ENCODE measurements at places on chromosomes 5 and 9.

- DNase-seq = no peak
Observed at GRCh38 chr5:6510132-6510531, 61.5 kb downstream of the UBE2QL1 start.

GRCh38 chr9:124854161-124854560 lies 901 bp downstream of the WDR38 start:
- DNase-seq = no peak

DNA sequence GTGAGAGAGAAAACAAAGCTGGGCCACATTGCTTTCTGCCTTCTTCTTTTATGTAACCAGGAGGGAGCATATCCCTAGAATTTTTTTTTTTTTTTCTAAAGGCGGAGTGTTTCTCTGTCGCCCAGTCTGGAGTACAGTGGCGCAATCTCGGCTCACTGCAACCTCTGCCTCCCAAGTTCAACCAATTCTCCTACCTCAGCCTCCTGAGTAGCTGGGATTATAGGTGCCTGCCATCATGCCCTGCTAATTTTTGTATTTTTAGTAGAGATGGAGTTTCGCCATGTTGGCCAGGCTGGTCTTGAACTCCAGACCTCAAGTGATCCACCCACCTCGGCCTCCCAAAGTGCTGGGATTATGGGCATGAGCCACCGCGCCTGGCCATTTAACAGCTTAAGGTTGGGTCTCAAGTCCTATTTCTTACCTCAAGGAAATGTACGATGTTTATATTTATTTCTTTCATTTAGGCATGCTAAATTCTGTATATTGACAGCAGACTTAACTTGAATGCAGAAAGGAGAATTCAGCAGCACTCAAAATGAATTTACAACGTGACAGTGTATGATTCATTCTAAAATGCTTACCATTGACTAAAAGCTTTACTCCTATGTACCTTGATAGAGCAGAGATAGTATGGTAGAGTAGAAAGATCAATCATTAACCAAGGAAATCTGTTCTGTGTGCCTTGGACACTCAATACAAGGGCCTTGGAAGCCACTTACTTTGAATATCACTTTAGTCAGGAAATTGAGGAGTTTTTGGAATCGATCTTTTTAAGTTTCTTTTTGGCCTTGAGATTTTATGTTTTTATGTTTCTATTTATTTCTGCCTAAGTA lies 100.9 kb downstream of the F2RL2 start:
- no peak for DNase-seq

GRCh38 chr5:140647042-140647419 lies 399 bp downstream of the NDUFA2 start:
- no peak for DNase-seq

- DNase-seq = no peak
Observed at GRCh38 chr5:65830856-65831255, 95.5 kb upstream of the ERBIN start.

DNA sequence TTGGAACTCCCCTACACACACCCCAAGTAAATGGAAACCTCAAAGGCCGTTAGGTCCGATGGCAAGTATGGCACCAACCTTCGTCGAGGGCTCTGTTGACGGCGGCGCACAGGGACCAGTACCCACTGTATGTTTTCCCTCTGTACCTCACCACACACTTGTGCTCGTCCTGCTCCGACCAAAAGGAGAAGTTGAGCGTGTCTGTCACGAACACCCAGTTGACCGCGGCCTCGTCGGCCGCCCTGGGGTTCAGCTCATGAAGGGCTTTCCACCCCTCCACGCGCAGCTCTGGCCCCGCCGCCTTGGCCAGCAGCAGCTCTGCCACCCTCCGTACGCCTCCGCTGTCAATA lies 24.0 kb downstream of the HNRNPK start:
- DNase-seq = no peak

DNA sequence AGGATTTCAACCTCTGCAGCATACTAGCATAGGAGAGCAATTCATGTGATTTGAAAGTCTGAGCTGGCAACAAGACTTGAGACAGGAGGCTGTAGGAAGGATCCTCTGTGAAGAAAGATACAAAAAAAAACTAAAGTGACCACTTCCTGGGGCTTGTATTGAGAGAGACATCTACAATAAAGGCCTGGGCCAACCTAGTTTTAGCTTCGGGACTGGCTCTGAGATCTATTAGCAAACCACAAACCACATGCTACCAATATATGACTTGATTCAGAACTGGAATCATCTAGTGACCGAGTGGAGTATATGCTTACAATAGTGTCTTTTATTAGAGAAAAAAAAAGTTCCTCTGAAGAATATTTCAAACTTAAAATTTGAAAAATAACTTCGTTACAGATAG lies 1448.9 kb upstream of the CDH6 start:
- no peak for DNase-seq

- no peak for DNase-seq
Observed at GRCh38 chr5:14859980-14860379, 11.6 kb downstream of the ANKH start.

GRCh38 chr9:91332546-91333231 lies 29.0 kb downstream of the AUH start:
- no peak for DNase-seq

GRCh38 chr9:109017061-109017460 lies 3.8 kb upstream of the CTNNAL1 start:
- DNase-seq = no peak

- DNase-seq = no peak
Observed at GRCh38 chr5:103232393-103232999, 26.1 kb upstream of the MACIR start.

DNA sequence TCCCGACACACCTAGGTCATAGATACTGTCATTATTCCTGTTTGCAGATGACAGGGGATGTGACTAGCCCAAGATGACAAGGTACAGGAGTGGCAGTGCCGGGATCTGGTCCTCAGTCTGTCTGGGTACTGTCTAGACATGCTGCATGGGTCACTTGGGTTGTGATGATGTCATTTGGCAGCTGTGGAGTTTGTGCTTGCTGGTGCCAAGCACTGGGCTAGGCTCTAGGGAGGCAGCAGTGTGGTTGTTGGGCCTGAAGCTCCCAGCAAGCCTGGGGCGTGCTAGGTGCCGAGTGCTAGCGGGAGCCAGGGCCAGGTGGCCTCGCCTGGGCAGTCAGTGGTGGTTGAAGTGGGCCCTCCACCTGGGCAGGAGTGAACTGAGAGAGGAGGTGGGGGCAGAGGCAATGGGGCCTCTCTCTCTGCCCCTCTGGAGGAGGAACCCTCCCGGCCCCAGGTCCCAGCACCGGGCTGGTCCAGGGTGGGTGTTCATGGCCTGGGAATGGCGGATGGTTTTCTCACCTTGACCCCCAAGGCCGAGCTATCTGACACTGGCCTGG lies 8.8 kb upstream of the ASB6 start:
- DNase-seq = no peak

DNA sequence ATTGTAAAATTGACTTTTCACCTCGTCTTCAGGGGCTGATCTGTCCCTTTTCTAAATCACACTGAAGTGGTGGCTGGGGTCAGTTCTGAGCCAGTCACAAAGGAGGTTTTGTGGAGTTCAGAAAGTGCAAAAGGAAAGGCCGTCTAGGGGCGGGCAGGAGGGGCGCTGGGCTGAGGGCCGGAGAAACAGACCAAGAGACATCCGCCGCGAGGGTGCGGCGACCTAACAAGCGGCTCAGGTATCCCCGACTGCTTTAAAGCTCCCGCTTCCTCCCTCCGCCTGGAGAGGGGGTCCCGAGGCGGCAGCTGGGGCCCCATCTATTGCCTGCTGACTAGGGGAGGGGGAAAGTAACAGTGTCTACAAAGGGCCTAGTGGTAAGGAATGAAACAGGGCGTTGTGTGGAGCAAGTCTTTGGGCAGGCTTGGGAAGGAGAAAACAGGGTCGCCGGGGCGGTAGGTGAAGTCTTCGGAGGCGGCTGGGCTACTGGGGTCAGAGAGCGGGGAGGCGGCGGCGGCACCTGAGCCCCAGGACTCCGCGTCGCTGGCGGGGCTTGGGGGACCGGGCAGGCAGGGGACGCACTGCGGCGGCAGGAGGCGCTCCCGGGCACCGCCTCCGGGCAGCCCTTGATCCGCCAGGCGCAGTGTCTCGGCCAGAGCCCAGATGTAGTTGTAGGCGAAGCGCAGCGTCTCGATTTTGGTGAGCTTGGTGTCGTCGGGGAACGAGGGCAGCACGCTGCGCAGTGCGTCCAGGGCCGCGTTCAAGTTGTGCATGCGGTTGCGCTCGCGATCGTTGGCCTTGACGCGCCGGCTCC lies 950 bp downstream of the NEUROG1 start:
- DNase-seq = peak; percentile 63

GRCh38 chr9:123349691-123350480 lies 6.1 kb upstream of the CRB2 start:
- DNase-seq = peak; percentile 80

- DNase-seq = no peak
Observed at GRCh38 chr9:1707291-1707690, 307.9 kb upstream of the SMARCA2 start.

DNA sequence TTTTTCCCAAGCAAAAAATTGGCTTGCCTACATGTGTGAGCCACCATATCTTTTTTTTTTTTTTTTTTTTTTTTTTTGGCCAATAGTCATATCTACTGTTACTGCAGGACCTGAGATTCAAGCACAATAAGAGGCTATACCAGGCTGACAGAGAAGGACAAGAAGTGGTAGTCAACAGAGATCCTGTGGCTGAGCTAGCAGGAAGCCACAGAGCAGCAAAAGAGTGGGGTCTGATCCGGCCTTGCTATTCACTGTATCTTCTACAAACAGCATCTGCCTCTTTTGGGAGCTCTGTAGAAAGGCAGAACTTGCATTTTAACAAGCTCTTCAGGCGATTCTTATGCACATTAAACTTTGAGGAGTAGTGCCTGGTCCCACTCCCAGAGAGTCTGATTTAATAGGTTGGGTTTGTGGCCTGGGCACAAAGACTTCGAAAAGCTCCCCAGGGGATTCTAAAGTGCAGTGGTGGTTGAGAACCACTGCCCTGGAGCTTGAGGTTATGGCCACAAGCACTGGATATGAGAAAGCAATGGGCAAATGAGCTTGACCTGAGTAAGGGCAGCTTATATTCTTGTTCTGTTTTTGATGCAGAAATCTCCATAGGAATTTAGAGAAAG lies 162.8 kb downstream of the PIK3R1 start:
- no peak for DNase-seq

GRCh38 chr5:81424728-81425127 lies 30.8 kb upstream of the ACOT12 start:
- no peak for DNase-seq

- DNase-seq = no peak
Observed at GRCh38 chr9:73714294-73714693, 562.6 kb downstream of the ANXA1 start.

DNA sequence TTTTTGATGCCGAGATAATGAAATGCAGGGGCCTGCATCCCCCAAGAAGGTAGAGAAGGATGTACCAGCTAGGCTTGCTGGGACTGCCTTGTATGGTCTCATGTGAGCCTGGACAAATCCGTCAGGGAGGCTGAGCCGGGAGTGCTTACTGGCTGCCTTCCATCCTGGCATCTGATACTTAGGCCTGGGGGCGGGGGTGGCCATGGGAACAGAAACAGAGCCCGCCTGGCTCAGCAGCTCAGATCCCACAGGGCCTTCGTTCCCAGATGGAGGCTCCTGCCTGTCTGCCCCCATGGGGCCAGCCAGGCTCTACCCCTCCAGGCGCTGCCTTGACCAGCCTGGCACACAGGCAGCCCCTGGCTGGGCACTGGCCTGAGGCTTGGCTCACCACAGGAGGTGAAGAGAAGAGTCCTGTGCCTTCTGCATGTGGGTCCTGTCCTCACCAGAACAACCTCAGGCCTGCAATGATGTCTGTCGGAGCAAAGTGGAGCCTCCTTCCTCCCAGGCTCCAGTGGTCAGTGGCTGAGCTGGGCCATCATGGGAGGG lies 10.5 kb upstream of the SPATA31E1 start:
- DNase-seq = no peak

DNA sequence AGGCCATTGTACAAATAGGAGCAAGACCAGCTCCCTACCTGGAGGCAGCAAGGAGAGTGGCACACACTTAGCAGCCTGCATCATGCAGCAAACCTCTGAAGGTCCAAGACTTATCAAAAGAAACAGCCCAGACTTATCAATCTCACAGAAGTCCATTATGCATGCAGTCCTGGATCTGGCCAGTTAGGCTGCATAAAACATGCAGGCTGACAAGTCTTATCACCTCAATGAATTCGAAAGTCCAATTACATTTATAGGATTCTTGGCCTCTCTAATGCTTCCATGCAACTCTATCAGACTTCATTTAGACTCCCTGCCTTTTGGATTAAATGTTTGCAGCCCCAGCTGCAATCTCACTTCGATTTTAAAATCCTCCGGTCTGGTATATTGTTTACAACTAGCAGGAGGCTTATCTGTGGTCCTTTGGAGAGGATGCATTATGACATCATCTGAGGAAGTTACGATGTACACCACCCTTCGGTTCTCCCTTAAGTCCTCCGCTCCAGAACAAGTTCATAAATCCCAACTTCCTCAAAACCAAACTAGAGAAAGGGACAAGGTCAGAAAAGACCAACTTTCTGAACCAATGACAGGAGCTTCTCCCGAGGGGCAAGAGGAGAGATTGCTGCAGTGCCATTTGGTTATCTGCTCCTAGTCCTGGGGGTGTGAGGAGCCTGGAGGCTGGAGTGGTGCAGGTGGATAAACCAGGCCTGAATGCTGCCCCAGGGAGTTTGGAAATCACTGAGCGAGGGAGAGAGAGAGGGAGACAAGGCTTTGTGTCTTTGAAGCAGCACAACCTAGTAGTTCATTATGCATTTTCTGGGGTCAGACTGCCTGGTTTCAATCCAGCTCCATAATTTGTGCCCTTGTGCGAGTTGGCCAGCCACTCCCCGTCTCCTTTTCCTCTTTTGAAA lies 313.9 kb downstream of the TLE1 start:
- no peak for DNase-seq

DNA sequence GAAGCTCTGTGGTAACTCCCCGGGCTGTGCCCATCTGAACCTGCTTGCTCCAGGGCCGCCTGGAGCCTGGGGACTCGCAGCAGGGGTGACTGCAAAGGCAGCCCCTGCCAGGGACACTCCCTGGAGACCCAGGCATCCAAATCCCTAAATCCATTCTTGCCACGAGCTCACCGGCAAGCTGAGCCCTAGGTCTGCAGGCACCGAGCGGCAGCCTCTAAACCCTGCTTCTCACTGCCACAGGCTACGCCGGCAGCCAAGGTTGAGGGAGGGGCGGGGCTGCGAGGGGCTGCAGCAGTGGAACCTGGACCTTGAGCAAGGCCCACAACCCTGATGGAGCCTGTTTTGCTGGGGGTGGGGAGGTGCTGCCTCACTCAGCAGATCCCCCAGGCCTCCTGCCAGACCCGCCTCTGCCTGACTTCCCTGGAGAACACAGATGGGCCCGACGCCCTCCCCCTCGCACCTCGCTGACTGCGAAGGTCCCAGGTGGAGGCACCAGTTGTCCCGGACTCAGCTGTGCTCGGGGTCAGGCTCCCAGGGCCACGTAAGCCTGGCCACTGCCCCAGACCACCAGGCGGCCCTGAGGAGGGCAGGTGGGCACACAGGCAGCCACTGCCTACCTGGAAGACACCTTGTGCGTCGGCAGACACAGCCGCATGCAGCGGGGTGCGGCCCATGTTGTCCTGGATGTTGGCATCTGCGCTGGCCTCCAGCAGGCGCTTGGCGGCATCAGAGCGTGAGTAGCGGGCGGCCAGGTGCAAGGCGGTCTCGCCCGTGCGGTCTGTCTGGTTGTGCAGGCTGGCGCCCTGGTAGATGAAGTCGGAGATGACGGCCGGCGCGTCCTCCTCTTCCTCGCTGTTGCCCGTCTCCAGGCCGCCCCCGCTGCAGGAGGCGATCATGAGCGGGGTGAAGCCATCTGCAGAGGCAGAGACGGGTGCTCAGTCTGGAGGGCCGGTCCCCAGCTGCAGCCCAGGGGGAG lies 17.4 kb upstream of the SEC16A start:
- no peak for DNase-seq

Measured in nephron progenitor cell (in vitro differentiated cells).